Stimulated activated CD4-positive, alpha-beta T cell treated with anti-CD3 and anti-CD28 coated beads, Interleukin-15, amount 100 ng/mL, for 48 hours (primary cell): ENCODE measurements at places on chromosomes 12 and 14.

- DNase-seq = no peak
Measured at GRCh38 chr12:52683575-52684300, 3.5 kb upstream of the KRT1 start.

GRCh38 chr12:103677341-103677740 is 90.3 kb downstream of the STAB2 start:
- DNase-seq = no peak

GRCh38 chr12:112685321-112685720 is 106.2 kb upstream of the RPH3A start:
- no peak for DNase-seq

- no peak for DNase-seq
Measured at GRCh38 chr14:53399057-53399456, 245.9 kb upstream of the DDHD1 start.

GRCh38 chr12:105485321-105485910 is 154.9 kb downstream of the C12orf75 start:
- no peak for DNase-seq

DNA sequence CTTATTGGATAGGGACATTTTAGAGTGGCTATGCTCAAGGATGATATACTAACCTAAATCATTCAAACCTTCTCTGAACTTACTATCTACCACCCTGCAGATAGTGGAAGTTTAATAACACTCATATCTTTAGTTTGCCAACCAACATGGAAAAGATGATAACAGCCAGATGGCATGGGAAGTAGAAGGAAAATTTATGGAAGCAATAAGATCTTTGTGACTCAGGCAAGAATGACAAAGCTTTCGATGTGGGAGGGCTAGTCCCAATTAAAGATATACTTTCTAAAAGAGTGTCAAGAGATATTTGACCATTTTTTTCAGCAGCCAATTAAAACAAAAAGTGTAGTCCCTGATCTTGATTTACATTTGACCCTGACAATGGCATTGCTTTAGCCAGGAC is 631.7 kb downstream of the RPS29 start:
- DNase-seq = no peak

GRCh38 chr14:36271939-36272907 is 48.2 kb downstream of the MBIP start:
- peak; percentile 11 for DNase-seq

DNA sequence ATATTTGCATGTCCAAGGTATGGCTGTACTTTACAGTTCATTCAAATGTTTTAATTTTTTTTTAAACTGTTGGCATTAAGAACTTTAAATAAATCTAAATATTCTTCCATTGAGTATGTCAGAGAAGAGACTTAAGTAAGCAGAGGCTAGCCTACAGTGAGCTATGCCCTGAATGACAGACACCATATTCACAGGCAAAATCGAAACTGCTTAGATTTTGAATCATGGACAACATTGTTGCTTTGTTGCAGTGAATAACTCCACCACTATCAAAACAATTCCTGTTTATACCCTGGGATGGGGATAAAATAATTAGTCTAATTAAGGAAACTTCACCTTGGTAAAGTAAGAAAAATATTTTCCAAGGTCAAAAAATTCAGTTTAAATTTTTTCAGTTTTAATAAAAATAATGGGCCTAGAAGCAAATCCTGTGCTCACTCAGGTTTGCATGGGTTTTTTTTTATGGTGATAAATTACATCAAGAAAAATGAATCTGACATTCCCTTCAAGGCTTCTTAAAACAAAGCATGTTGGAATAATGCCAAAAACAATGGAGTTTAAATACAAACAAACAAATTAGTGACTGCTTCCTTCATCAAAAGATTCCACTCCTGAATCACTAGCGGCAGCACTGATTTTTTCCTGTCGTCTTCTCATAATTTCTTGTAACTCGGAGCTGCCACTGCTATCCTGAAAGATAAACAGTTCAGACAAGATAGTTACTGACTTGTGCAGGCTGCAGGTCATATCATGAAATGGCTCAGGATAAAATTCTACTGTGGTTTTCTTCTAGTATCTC is 168.2 kb downstream of the EPS8 start:
- DNase-seq = no peak

- DNase-seq = no peak
Measured at GRCh38 chr14:53927171-53927570, 29.5 kb downstream of the BMP4 start.

GRCh38 chr12:96398424-96399119 is 1.7 kb downstream of the CDK17 start:
- DNase-seq = no peak

GRCh38 chr12:1872001-1872400 is 46.5 kb downstream of the CACNA2D4 start:
- no peak for DNase-seq

GRCh38 chr12:57940052-57940914 is 1.1 kb upstream of the ATP23 start:
- no peak for DNase-seq

- DNase-seq = no peak
Measured at GRCh38 chr14:46985529-46986380, 334.2 kb upstream of the RPL10L start.

- DNase-seq = peak; percentile 71
Measured at GRCh38 chr12:130870442-130871285, 1.2 kb upstream of the RAN start.

DNA sequence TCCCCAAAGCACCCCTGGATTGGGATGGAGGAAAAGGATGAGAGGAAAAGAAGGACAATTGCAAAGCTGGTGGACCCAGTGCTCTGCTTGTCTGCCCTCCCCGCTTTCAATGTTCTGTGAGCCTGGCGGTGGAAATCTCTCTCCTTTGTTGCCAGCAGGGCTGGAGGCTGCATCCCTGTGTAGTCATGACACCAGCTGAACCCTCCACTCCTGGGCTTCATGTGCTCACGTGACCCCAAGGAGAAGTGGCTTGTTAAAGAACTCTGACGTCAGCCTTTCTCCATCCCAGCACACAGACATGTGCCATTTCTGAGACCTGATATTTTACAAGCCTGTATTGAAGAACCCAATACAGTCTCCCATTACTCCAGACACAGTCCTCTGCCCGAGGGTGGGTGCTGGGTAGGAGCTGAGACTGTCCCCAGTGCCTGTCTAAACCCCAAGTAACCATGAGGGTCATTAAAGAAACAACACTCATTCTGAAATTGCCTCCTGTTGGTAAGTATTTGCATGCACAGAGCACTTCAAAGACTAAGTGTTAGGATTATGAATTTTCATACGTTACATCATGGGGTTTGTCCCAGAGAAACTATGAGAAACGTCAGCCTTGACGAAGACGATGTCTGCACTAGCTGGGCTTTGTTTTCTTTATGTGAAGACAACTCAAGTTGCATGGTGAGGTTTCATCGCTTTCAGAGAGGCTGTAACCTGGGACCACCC is 21.7 kb downstream of the GALNT16 start:
- no peak for DNase-seq

- DNase-seq = no peak
Measured at GRCh38 chr14:91273273-91273884, 28.9 kb upstream of the GPR68 start.

DNA sequence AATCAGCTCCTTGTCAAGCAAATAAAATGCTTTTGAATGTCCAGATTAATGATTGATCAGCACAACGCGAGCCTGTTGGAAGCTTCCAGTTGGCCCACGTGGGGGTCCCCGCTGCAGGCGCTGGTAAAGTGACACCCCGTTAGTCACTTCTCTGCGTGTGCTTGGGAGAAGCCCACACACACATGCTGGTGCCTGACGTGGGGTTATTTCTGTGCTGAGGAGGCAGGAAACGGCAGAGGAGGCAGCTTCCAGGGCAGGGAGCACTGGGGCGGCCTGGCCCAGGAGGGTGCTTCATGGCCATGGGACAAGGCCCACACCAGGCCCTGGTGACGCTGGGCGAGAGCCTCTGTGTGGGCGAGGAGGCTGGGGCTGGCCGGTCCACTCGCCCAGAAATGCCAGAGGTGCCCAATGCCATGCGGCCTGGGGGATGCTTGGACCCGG is 101.5 kb downstream of the KIF26A start:
- DNase-seq = no peak

- no peak for DNase-seq
Measured at GRCh38 chr14:91300957-91301356, 56.5 kb upstream of the GPR68 start.

DNA sequence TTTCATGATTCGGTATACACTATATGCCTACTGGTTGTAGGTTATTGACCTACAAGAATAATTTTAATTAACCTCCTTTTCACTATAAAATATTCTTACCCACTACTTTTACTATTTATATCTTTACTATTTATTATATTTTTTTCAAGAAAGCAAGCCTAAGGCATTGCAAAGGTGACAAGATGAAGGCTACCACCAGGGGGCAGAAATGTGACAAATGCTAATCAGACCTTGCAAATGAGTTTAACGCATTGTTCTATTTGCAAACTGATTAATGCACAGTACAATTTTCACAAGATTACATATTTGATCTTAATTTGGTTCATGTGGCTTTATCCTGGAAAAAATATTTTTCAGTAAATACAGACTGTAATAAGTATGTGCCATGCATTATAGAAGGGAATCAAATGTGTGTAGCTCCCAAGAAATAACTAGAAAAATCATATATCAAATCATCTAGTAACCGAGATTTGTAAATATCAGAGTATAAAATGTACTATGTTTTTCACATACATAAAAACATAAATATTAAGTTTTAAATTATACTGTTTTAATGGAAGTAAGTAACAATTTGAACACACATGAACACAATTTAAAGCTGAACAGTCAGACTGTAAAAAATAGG is 107.0 kb downstream of the ADAMTS20 start:
- DNase-seq = peak; percentile 20

DNA sequence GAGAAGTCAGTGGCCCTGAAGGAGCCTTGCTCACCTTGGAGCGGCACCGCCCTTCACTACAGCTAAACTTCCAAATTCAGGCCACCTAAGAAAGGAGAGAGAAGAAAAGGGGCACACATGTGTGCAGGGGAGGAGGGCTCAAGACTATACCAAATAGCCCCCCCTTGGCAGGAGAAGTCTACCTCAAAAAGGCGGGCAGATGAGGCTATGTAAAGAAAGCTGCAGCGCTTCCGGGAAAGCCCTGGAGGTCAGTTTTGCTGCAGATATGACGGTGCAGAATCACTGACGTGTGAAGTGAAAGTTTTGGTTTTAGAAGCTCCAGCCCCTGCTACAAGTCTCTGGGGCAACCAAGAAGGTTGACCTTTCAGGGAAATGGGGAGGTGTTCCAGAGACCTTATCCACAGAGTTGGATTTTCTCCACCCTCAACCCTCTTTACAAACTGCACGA is 48.2 kb upstream of the PNMA1 start:
- no peak for DNase-seq

- DNase-seq = no peak
Measured at GRCh38 chr14:70391493-70392391, 25.1 kb downstream of the SYNJ2BP start.

GRCh38 chr12:45433441-45433868 is 217.6 kb downstream of the ANO6 start:
- no peak for DNase-seq

DNA sequence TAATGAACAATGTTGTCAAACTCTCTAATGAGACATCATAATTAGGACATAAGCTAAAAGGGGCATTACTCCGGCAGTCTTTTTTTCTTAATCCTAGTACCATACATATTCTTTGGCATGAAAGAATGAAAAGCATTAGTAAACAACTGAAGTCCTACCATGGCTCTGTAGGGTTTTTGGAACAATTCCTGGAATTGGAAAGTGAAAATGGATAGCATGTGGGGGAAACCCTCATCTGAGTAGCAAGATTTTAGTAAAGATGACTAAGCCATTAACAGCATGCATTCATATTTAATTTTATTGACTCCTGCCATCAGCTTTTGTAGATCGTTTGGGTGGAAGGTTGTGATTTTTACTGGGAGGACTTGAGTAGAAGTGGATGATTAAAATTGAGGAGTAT is 216.2 kb upstream of the PDZRN4 start:
- DNase-seq = no peak

- DNase-seq = no peak
Measured at GRCh38 chr14:60736494-60736893, 1.9 kb downstream of the MNAT1 start.

- DNase-seq = no peak
Measured at GRCh38 chr12:2353691-2354090, 300.9 kb downstream of the CACNA1C start.

DNA sequence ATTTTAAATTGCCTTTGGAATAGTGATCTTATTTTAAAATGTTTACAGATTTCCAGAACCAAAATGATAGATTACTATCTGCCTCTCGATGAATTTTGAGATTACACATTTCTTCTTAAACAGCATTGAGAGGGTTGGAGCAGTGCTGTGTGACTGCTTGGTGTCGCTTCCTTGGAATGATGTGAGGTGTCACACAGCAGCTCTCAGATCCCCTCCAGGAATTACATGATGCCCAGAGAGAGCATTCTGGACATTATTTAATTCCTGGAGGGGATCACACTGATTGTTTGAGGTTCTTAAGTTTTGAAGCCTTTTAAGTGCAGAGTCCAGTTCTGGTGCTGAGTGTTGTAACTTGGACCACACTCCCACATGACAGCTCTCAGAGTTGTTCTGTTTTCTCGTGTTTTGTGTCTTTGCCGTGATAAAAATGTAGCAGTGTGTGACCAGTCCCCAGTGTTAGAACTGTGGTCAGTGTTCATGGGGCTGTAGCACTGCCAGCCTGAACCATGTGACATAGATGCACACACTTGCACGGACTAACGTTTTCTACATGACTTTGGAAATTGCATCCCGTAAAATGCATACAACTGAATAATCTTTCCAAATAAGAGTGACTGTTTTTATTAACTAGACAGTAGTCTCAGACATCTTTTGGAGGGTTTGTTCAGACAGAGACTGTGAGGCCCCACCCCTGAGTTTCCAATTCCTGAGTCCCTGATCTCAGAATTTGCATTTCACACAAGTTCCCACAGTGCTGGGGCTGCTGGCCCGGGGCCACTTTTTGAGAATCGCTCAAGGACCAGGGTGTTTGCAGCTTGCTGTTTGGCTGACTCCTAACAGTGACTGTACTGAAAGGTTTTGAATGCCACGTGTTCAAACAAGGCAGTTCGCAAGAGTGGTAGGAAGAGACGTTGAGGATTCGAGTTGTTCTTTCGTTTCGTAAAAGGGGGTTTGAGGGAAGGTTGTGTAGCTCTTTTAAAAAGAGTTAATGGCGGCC is 26.0 kb downstream of the XRCC3 start:
- DNase-seq = no peak

- no peak for DNase-seq
Measured at GRCh38 chr12:132053338-132054330, 90.5 kb downstream of the DDX51 start.

DNA sequence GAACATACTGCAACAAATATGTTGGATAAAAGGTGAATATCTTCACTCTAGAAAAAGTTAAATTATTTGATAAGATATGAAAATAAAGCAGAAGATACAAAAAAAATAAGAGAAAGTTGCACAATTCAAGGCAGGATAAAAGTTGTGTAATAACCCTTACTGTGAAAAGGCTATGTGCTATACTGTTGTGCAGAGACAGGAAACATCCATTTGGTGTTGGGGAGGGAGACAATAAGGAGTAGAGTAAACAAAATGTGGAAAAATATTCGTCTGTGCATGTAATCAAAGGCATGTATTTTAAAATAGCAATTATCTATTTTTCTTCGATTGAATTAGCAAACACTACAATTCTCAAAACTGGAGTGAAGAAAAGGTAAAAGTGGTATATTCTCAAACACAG is 34.8 kb downstream of the PTHLH start:
- DNase-seq = no peak

GRCh38 chr12:48183876-48184548 is 568 bp downstream of the CCDC184 start:
- DNase-seq = no peak

- no peak for DNase-seq
Measured at GRCh38 chr12:122947352-122947792, 18.9 kb downstream of the ABCB9 start.

GRCh38 chr12:65004270-65004669 is 116.8 kb downstream of the WIF1 start:
- DNase-seq = no peak

GRCh38 chr14:61923348-61923747 is 161.1 kb downstream of the SNAPC1 start:
- no peak for DNase-seq
